ENCODE measurements at places on chromosomes 12 and 14.

GRCh38 chr12:18907728-18908127 lies 169.8 kb downstream of the CAPZA3 start:
- DNase-seq, result no peak

- no peak for DNase-seq
These were observed 122.5 kb upstream of the KRAS start for GRCh38 chr12:25372969-25373817.

DNA sequence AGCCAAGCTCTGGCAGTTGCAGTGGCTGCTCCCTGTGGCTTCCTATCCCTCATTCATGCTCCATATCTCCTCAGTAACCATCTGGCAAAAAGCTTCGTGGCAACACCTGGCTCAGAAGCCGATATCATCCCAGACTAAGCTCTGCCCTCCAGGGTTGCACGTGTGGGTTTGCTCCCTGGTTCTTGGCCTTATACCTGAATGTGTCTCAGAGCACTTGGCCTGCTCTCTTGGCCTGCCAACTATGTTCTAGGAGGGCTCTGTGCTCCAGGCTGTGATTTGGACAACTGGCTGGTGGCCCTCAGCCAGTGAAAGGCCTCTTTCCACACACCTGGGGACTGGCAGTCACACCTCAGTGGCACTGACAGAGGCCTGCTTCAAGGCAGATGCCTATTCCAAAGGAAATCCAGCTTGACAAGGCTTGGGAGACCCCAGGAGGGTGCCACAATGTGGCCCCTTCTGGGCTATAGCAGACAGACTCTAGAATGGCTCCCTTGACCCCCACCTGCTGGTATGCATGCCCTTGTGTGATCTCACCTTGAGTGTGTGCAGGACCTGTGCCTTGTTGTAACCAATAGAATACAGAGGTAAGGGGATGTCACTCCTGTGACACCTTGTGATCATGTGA lies 10.5 kb downstream of the PLD4 start:
- no peak for DNase-seq

DNA sequence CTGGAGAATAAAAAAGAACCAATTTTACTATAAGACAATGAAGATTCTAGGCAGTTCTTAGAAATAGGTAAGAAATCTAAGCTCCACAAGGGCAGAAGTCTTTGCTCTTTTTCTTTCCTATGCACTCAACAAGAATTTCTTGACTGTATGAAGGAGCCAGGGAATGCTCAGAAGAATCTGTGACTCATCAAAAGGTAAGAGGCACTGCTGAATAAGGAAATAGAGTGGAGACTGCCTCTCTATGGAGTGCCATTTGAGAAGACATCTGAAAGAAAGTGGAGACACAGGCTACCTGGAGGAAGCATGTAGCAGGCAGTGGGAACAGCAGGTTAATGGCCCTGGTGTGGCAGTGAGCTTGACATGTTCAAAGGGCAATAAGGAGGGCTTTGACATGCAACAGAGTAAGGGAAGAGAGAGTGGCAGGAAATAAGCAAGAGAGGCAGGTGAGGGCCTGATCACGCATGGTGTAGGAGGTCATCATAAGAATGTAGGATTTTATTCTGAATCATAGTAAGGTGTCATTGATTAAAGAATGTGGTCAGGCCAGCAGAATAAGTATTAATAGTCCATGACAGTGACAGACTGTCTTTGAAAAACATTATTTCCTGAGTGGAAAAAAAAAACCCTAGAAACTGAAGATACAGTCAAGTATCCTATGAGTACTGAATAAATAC lies 446.7 kb upstream of the GARIN6 start:
- no peak for DNase-seq

All from Ammon's horn (tissue), 1 donor.